SIG-M5 (cell line): ENCODE measurements at places on chromosomes 5 and 9.

GRCh38 chr5:5752844-5753243, 330.4 kb downstream of the ICE1 start:
- DNase-seq, result no peak

DNA sequence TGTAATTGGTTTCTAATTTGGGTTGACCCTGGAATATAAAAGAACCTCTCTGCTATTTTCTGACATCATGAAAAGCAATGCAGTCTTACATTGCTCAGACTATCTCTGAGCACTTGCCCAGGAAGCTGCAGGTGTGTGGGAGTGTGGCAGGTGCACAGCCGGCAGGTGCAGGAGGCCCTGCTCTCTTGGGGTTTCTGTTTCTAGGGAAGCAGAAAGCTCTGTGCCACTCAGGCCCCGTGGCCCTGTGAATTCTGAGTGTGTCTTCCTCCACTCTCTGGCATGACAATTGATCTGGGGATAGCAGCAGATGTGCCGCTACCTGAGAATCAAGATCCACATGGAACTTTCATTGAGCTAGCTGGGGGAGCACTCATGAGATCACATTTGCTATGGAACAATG, 45.7 kb upstream of the IRX2 start:
- no peak for DNase-seq

- no peak for DNase-seq
Measured at GRCh38 chr9:35366627-35367026, 123.3 kb upstream of the RUSC2 start.

DNA sequence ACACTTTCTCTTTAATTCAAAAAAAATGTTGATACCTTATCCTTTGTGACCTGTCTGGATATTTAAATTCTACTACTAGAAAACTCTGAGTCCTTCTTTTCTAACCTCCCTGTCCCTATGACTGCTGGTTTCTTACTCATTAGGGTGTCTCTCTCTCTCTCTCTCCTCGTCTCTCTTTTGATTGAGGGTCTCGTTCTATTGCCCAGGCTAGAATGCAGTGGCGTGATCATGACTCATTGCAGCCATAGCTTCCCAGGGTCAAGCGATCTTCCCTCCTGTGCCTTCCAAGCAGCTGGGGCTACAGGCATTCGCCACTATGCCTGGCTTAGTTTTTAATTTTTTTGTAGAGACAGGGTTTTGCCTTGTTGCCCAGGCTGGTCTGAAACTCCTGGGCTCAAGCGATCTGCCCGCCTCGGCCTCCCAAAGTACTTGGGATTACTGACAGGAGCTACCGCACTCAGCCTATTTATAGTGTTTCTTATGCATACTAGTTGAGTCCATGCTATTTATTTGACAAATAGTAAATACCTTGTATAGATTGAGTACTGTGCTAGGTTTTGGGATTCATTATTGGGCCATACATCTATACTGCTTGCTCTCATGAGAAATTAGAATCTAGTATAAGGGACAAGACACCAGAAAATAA, 61.9 kb downstream of the NSD1 start:
- DNase-seq, result no peak

DNA sequence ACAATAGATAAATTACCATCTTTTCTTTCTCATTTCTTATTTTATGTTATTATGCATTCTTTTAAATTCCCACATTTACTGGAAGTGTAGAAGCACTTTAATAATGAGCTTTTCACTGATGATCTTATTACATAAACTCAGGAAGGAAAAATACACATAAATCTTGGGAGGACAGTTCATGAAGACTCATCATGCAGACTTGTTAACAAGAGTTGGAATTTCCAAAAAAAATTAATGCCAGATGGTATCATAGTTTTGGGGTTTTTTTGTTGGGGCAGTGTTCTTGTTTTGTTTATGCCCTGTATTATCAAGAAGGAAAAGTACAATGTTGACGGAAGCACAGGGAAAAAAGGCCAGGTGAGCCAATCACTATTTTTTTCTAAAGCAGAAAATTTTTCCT, 35.1 kb downstream of the CEMIP2 start:
- no peak for DNase-seq

DNA sequence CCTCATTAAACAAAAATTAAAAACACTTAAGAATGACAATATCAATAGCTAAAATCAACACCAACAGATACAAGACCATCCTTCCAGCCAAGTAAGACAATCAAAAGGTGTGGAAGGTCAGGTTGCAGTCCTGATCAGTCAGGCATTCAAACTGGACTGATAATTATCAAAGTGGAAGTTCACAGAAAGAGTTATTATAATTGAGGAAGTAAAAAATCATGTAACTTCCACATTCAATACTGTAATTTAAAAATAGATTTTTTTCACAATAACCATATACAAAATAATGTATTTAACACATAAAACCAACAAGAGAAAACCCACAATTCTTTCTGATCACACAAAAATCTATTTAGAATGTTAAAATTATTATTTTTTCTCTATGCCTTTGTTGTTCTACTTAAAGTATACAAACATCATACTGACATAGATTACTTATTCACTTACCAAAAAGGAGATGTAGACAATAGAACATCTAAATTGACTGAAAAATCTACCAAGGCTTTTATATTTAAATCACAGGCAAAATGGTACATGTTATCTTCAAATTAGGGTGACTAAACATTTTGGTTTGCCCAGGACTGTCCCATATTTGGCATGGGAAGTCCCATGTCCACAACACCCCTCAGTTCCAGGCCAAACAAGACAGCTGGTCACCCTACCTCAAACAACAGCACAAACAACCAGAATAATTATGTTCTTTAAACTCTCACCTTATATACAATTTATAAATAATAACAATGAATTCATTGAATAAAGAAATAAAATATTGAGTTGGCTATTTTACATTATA, 142.5 kb upstream of the SLC24A2 start:
- no peak for DNase-seq
